GM04503 (cell line): ENCODE measurements at places on chromosomes 12 and 14.

DNA sequence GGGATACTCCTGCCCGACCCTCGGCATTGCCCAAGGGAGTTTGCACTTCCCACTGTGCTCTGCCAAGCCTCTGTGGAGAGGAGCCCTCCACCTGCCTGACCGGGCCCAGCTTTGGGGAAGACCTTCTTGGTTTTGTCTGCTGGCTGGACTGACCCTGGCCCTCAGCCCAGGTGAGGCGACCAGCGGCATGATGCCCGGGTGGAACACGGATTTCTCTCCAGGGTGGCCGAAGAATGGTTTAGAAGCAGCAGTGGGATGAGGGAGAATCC is 15.6 kb downstream of the ZBTB42 start:
- DNase-seq = no peak

- DNase-seq = peak; percentile 28
Observed at GRCh38 chr12:53299101-53299453, 418 bp upstream of the MYG1 start.

DNA sequence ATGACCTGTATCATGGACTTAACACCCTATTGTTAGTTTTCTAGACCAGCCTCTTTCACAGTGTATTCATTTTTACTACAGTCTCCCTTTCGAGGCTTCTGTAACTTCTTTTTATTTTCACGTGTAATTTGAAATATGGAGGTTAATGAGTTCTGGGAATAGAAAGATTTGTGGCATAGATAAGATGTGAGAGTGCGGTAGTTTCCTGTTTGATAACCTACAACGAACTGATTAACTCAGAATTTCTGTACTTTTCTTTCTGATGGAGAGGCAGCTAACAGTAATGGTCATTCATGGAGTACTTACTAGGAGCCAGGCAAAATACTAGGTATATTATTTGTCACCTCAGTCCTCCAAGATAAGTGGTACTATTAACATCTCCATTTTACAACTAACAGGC is 21.2 kb downstream of the POLR3B start:
- no peak for DNase-seq

GRCh38 chr12:62783881-62784280 is 151.1 kb downstream of the PPM1H start:
- no peak for DNase-seq
